ENCODE measurements at places on chromosomes 2 and 18.
A peak's percentile ranks its signal among the peaks of the same experiment; 100 is the strongest.

DNA sequence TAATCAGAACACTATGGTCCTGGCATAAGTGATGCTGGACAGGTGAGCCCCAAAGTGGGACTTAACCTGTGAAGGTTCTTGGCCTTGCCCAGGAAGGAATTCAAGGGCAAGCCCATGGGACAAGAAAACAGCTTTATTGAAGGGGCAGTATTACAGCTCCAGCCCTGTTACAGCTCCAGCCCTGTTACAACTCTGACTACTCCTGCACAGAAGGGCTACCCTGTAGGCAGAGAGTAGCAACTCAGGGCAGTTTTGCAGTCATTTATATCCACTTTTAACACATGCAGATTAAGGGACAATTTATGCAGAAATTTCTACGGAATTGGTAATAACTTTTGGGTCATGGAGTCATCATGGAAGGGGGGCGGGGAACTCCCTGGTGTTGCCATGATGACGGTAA is 15.7 kb downstream of the IL37 start:
- DNase-seq: no peak

- no peak for DNase-seq
Observed at GRCh38 chr2:118095610-118096009, 7.3 kb downstream of the INSIG2 start.

DNA sequence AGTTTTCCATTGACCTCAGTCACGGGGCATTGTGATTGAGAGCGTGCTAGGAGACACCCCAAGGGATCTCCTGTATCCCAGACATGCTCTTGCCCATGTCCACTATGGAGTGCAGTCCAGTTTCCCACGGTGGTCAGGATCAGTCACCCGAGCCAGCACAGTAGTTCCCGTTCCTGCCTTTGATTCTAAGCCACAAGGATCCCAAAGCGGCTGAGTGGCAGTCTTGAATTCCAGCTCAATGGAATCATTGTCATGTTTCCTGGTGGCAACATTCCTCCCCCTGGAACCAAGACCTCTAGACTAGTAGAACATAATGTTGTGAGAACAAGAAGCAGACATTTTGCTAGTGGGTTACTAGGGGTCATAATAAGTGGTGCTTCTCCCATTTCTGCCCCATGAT is 154.3 kb downstream of the SEPTIN10 start:
- no peak for DNase-seq

DNA sequence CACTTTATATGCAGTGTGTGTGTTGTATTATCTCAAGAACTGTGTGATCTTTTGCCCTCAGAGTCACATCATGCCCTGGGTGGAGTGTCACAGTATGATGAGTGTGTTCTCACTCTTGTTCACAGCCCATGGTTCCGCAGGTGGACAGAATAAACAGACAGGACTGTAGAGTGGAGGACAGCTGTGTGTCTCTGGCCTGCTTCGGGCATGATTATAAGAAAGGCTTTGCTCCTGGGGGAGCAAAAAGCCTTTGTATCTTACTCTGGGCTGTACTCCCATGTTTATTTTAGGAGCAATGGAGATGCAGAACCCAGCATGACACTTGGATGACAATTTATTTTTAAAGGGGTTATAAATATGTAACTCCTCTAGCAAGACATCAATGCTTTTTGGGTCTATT is 371.7 kb upstream of the MEX3C start:
- no peak for DNase-seq

DNA sequence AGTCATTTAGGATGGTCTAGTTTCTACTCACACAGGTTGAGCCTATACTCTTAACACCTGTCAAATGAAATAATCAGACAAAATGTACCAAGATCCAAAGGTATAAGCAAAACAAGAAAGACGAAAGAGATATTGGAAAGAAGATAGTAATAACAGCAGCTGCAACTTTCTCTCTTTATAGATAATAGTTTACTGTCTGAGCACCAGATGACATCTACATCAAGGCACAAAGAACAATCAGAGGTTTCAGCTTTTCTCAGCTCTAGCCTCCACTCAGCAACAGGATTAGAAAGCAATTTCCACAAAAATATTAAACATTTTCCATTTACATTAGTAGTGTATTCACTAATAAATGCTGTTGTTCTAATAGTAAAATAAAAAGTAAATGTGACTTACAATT is 66.3 kb downstream of the RTTN start:
- DNase-seq: no peak

DNA sequence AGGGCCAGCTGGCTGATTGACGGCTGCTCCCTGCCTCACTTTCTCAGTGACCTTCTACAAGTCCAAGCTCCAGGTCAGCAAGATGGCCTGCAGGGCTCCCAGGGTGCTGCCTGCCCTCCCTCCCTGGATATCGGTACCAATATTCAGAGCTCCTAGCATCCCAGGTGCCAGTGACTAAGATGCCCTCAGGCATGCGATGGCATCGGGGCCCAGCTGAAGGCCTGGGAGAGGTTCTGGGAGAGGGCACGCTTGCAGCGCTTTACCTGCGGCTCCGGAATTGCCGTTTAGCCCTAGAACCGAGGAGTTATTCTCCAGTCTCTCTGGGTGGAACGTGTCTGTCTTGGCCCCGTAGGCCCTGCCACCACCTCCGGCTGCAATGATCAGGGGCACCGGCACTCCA is 116.8 kb downstream of the CLIP4 start:
- no peak for DNase-seq

DNA sequence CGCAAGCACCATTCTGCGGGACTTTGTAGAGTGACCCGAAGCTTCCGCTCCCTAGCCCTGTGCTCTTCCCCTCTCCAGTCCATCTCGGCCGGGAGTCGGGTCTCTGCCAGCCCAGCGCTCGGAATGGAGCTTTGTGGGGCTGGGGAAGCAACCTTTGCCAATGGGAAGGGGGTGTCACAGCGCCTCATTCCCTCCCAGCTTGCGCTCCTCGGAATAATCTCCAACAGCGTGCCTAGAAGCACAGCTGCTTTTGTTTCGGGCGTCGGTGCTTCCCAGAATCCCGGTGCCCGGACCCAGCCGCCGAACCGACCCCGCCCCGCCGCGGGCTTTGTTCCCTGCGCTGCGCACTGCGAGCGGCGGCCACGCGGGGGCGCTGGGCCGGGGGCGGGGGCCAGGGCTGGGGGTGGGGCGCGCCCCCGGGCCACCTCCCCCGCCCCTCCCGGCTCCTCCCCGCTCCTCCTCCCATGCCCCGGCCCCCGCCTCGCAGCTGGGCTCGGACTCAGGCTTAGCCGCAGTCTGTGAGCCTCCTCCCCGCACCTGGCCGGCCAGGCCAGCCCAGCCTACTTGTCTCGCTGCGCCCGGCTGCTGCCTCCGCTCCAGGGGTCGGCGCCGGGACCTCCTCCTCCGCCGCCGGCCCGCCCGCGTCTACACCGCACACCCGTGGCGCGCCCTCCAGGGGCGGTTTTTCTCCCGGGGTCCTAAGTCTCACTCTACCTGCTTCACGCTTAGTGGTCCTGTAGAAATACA is 77.7 kb upstream of the SMAD2 start:
- peak; percentile 16 for DNase-seq

- no peak for DNase-seq
Observed at GRCh38 chr2:128687565-128687964, 368.9 kb upstream of the HS6ST1 start.

GRCh38 chr2:44573996-44574395 is 212.2 kb downstream of the CAMKMT start:
- no peak for DNase-seq

DNA sequence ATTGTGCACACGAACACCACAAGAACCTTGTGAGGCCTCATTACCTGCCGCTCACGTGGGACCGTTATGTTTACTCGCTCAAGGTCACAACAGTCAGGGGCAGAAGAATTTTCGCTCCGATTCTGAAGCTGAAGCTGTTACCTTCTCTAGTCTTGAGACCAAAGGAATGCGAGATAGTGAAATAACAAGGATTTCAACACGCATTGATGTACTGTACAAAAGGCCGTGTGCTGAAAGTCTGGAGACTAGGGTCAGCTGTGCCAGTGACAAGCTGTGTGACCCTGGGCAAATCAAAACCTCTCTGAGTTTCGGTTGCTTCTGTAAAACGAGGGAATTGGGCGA is 583 bp downstream of the NEMP2 start:
- no peak for DNase-seq

GRCh38 chr18:31942291-31942998 is 483 bp downstream of the TRAPPC8 start:
- DNase-seq: no peak

DNA sequence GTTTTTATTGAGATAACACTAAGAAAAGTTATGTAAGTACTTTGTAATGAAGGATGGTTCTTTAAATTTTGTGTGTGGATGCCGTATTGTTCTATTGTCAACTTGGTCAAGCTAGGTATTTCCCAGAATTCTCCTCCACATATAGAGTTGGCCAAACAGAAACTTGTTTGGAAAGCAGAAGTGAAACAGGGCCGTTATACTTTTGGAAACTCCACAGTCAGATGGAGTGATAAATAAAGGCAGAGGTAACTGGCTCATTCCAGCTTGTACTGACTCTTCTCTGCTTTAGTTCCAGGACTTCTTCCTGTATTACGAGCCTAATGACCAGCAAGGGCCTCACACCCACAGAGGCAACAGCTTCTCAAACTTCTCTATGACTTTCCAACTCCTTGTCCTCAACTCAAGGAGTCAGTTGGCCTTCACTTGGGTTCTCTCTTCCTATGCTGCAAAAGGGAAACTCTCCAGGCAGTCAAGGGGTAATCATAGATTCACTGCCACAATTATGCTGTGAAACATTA is 16.4 kb upstream of the STARD7 start:
- DNase-seq: no peak

DNA sequence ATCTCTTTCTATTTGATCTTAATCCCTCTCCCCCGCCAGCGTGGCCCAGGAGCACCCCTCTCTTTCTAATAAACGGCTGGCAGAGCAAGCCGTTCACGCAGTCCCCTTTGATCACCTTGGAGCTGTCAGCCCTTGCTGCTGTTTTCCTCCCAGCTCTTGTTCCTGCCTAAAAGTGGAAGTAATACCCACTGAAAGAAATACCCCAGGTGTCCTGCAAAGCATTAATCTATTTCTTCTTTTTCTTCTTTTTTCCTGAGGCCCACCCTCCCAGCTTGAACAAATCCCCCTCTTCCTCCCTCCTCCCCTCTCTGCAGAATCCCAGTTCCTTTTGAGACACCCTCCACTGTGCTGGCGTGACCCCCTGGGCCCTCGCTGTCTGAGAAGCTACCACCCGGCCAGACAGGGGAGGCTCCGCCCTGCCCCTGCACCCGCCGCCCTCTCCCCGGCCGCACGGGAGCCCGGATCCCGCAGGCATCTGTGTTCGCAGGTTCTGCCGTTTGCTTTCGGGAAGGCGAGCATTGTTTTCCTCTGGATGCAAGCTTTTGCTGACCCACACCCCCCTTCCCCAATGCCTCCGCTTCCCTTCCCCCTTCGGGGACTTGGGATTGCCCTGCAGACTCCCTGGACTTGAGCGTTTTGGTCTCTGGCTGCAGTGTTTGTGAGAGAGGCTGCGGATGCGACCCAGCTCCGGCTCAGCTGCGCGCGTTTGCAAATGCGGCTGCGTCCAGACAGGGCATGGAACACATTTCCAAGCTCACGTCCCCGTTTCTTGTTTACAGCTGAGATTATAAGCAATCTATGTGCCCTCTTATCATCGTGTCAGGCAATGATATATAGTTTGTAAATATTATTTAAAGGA is 631.5 kb downstream of the NYAP2 start:
- DNase-seq: no peak

Measured in stimulated activated CD8-positive, alpha-beta memory T cell treated with anti-CD3 and anti-CD28 coated beads, Interleukin-4, amount 100 ng/mL, for 1 hour (primary cell).